ENCODE measurements at places on chromosomes 7 and 10.

GRCh38 chr7:104552102-104552501 lies 223.7 kb downstream of the LHFPL3 start:
- H3K4me3 ChIP-seq, result no peak overlapping the region
- H3K27ac ChIP-seq, result no peak overlapping the region
- DNase-seq, result peak; percentile 10
- no peaks in the 10 kb centered on the region for H3K36me3 ChIP-seq
- no peaks in the 10 kb centered on the region for H3K27me3 ChIP-seq
- H3K4me1 ChIP-seq, result no peaks in the 10 kb centered on the region

DNA sequence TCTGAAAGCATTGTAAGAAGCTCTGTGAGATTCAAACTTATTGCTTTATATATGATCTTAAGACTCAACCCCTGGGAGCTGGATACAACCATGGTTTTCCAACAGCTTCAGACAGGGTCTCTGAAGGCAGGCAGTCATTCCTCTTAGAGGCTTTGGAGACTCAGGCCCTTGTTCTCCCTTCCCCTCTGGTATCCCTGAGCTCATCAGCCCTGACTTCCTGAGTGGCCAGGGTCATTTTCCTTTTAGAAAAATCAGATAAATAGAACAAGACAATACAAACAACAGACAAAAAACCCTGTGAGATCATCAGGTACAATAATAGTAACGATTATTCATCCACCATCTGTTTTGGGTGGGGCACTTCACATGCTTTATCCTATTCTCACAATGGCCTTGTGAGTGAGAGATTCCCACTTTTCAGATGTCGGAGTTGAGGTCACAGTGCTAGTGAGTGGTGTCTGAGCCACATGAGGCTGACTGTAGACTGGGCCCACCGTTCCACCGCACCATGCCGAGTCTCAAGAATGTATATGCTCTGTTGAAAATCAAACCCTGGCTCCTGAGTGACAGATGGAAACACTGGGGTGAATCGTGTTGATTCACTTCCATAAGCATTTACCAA lies 144.2 kb downstream of the CXCL12 start:
- no peaks in the 10 kb centered on the region for H3K27me3 ChIP-seq
- H3K4me1 ChIP-seq, result no peaks in the 10 kb centered on the region
- no peak overlapping the region for H3K4me3 ChIP-seq
- H3K36me3 ChIP-seq, result no peaks in the 10 kb centered on the region
- DNase-seq, result no peak

DNA sequence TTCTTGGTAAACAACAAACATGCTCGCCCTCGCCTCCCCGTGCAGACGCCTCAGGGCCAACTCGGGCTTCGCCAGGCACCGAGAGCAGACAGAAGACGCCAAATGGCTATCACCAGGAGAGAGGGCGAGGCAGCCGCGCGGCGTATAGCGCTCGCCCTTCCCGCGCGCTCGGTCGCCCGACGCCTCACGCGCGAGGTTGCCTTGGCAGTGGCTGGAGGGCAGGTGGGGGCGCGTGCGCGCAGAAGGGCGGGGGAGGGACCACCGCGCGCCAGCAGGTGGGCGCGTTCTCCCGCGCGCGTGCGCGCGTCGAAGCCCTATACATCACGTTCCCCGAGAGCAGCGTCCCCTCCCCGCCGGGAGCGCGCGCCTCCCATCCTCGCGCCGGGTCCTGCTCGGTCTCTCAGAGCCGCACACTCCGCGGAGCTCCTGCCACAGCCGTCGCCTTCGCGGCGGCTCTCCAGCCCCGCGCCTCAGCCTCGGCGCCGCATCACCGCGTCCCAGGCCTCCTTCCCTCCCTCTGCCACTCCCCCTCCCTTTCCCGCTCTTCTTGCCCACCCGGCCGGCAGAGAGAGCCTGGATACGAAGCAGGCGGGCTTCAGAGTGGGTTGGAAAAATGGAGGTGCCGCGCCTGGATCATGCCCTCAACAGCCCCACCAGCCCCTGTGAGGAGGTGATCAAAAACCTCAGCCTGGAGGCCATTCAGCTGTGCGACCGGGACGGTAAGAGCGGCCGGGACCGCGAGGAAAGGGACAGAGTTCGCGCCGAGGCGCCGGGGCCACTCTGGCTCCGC lies at the start of gene PHYHIPL:
PHYHIPL (plus strand) TSS at position 403 of the 790 bp plus-strand sequence; CDS start at position 614, 211 bp downstream.
- H3K27ac ChIP-seq, result no peak within 1 kb of the TSS
- peaks cover 4% of the 10 kb centered on the region for H3K4me1 ChIP-seq
- no peaks in the 10 kb centered on the region for H3K36me3 ChIP-seq
- peak within 1 kb of the TSS; percentile 33 for H3K4me3 ChIP-seq

- H3K27me3 ChIP-seq, result no peaks in the 10 kb centered on the region
- no peak for DNase-seq
- H3K4me3 ChIP-seq, result no peak overlapping the region
Observed at GRCh38 chr7:20541608-20542349, 73.7 kb upstream of the ABCB5 start.

GRCh38 chr10:77457266-77457665 lies 180.3 kb downstream of the KCNMA1 start:
- no peak for DNase-seq
- H3K27me3 ChIP-seq, result peaks cover 1% of the 10 kb centered on the region

DNA sequence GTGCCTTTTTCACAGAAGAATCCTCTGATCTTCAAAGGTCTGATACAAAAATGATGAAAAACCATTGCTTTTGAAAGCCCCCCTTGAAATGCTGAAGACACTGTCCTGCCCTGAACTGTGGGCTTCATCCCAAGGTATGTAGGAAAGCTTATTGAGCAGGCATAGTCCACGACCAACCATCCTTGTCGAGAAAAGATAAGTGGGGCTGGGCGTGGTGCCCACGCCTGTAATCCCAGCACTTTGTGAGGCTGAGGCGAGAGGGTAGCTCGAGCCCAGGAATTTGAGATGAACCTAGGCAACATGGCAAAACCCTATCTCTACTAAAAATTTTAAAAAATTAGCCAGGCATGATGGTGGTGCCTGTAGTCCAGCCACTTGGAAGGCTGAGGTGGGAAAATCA lies 25.6 kb downstream of the TACR2 start:
- DNase-seq, result no peak
- peaks cover 33% of the 10 kb centered on the region for H3K36me3 ChIP-seq
- H3K4me3 ChIP-seq, result no peak overlapping the region
- no peak overlapping the region for H3K27ac ChIP-seq
- no peaks in the 10 kb centered on the region for H3K27me3 ChIP-seq

DNA sequence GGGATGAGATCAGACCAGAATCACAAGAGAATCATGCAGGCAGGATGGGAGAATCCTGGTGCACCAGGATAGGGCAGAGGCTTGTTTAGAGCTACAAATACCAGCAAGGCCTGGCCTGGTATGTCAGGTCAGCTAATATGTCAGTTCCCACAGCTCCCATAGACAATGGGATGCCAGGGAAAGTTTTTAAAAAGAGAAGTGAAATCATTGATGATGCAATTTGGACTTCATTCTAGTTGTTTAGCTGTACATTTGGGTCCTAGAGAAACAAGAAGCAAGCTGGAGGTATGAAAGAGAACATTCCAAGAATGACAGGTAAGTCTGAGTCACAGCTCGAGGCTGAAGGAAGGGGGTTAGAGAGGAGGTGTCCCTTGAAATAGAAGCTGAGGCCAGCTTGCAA lies 45.2 kb downstream of the GPR141 start:
- no peak overlapping the region for H3K4me3 ChIP-seq
- DNase-seq, result no peak
- no peak overlapping the region for H3K27ac ChIP-seq
- no peaks in the 10 kb centered on the region for H3K36me3 ChIP-seq

GRCh38 chr7:134461916-134462315 lies 3.0 kb upstream of the AKR1B1 start:
- DNase-seq, result no peak
- H3K27ac ChIP-seq, result no peak overlapping the region
- no peak overlapping the region for H3K4me3 ChIP-seq
- peaks cover 4% of the 10 kb centered on the region for H3K36me3 ChIP-seq

GRCh38 chr10:5720182-5720581 lies 35.5 kb downstream of the TASOR2 start:
- no peak for DNase-seq
- no peak overlapping the region for H3K4me3 ChIP-seq
- H3K4me1 ChIP-seq, result no peaks in the 10 kb centered on the region
- H3K36me3 ChIP-seq, result peaks cover 23% of the 10 kb centered on the region
- no peak overlapping the region for H3K27ac ChIP-seq

DNA sequence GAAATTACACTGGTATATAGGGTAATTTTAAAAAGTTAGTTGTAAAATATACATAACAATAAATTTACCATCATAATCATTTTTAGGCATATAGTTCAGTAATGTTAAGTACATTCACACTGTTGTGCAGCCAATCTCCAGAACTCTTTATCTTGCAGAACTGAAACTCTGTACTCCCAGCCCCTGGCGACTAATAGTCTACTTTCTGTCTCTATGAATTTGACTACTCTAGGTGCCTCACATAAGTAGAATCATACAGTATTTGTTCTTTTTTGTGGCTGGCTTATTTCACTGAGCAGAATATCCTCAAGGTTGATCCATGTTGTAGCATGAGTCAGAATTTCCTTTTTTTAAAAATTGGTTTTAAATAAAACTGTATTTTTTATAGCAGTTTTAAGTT lies 41.4 kb downstream of the NRF1 start:
- no peaks in the 10 kb centered on the region for H3K27me3 ChIP-seq
- no peaks in the 10 kb centered on the region for H3K36me3 ChIP-seq
- H3K4me3 ChIP-seq, result no peak overlapping the region
- no peak overlapping the region for H3K27ac ChIP-seq

- H3K27ac ChIP-seq, result peak within 1 kb of the TSS; percentile 11
- peaks cover 7% of the 10 kb centered on the region for H3K36me3 ChIP-seq
- peaks cover 10% of the 10 kb centered on the region for H3K4me1 ChIP-seq
- DNase-seq, result peak; percentile 87
- peak within 1 kb of the TSS; percentile 87 for H3K4me3 ChIP-seq
Observed at GRCh38 chr10:71319042-71319799, at the start of gene SLC29A3. Gene SLC29A3 (plus strand): TSS chr10:71319259. CDS start chr10:71319310, 51 bp downstream.

GRCh38 chr10:58373442-58373827 lies 11.8 kb upstream of the TFAM start:
- no peaks in the 10 kb centered on the region for H3K36me3 ChIP-seq
- no peaks in the 10 kb centered on the region for H3K4me1 ChIP-seq
- H3K27ac ChIP-seq, result no peak overlapping the region
- H3K27me3 ChIP-seq, result no peaks in the 10 kb centered on the region
- DNase-seq, result no peak

GRCh38 chr10:96473866-96474265 lies 39.9 kb downstream of the TLL2 start:
- no peak for DNase-seq
- peaks cover 2% of the 10 kb centered on the region for H3K4me1 ChIP-seq
- H3K27me3 ChIP-seq, result no peaks in the 10 kb centered on the region
- no peak overlapping the region for H3K27ac ChIP-seq

GRCh38 chr7:27606270-27607209 lies 56.1 kb downstream of the HIBADH start:
- peaks cover 21% of the 10 kb centered on the region for H3K4me1 ChIP-seq
- H3K36me3 ChIP-seq, result no peaks in the 10 kb centered on the region
- DNase-seq, result no peak
- no peak overlapping the region for H3K27ac ChIP-seq
- no peaks in the 10 kb centered on the region for H3K27me3 ChIP-seq

DNA sequence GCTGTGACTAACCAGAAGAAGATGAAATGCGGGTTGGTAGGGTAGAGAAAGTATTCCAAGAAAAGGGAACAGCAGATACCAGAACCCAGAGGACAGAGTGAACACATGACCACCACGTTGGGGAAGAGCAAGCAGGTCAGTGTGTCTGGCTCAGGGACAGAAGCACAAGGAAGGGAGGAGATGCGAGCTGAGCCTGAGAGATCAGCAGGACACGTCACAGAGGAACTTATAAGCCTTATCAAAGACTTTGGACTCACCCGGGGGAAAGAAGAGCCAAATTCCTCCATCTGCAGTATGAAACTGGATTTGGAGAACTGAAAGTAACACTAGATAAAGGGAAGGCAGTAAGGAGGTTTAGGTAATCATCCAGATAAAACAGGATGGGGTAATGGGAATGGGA lies 232.1 kb upstream of the NPVF start:
- DNase-seq, result no peak
- no peaks in the 10 kb centered on the region for H3K36me3 ChIP-seq
- no peaks in the 10 kb centered on the region for H3K27me3 ChIP-seq
- H3K4me3 ChIP-seq, result no peak overlapping the region
- H3K4me1 ChIP-seq, result no peaks in the 10 kb centered on the region

GRCh38 chr7:50446542-50446960 lies 3.6 kb downstream of the FIGNL1 start:
- no peak overlapping the region for H3K4me3 ChIP-seq
- H3K36me3 ChIP-seq, result no peaks in the 10 kb centered on the region
- DNase-seq, result no peak

GRCh38 chr10:97870990-97871389 lies 21.3 kb downstream of the GOLGA7B start:
- no peaks in the 10 kb centered on the region for H3K36me3 ChIP-seq
- H3K27me3 ChIP-seq, result no peaks in the 10 kb centered on the region
- no peak overlapping the region for H3K27ac ChIP-seq
- peaks cover 13% of the 10 kb centered on the region for H3K4me1 ChIP-seq

- no peak overlapping the region for H3K27ac ChIP-seq
- peak; percentile 73 for DNase-seq
Observed at GRCh38 chr10:52779541-52780390, 7.2 kb upstream of the MBL2 start.

GRCh38 chr7:107957436-107957835 lies 45.5 kb downstream of the LAMB1 start:
- no peak for DNase-seq
- peaks cover 17% of the 10 kb centered on the region for H3K4me1 ChIP-seq
- no peak overlapping the region for H3K27ac ChIP-seq

- H3K27ac ChIP-seq, result no peak overlapping the region
- no peak for DNase-seq
- H3K4me3 ChIP-seq, result no peak overlapping the region
- no peaks in the 10 kb centered on the region for H3K27me3 ChIP-seq
- H3K36me3 ChIP-seq, result no peaks in the 10 kb centered on the region
Observed at GRCh38 chr7:80775482-80775881, 137.0 kb downstream of the CD36 start.

DNA sequence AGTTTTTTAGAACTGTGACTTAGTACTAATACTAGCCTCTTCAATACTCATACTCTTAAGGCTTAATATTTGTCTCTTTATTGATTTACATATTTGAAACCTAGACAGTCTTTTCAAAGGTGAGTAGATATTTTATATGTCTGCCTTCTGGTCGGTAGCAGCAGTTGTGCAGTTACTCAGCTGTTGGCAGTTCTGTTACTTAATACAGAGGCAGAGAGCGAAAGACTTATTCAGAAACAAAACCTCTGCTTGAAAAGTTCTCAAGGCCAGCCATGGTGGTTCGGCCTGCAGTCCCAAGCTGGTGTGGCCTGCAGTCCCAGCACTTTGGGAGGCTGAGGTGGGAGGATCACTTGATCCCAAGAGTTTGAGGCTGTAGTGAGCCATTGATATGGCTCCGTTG lies 84.2 kb downstream of the AUTS2 start:
- H3K27me3 ChIP-seq, result no peaks in the 10 kb centered on the region
- H3K36me3 ChIP-seq, result no peaks in the 10 kb centered on the region
- H3K27ac ChIP-seq, result no peak overlapping the region

- no peak overlapping the region for H3K4me3 ChIP-seq
- DNase-seq, result no peak
- H3K27ac ChIP-seq, result no peak overlapping the region
- no peaks in the 10 kb centered on the region for H3K36me3 ChIP-seq
Observed at GRCh38 chr7:31309407-31309806, 31.1 kb downstream of the NEUROD6 start.

GRCh38 chr7:133562621-133563020 lies 309.7 kb downstream of the EXOC4 start:
- H3K27ac ChIP-seq, result no peak overlapping the region
- H3K4me1 ChIP-seq, result peaks cover 3% of the 10 kb centered on the region
- H3K4me3 ChIP-seq, result no peak overlapping the region
- no peaks in the 10 kb centered on the region for H3K27me3 ChIP-seq

GRCh38 chr7:151679071-151679708 lies 159.5 kb upstream of the RHEB start:
- no peaks in the 10 kb centered on the region for H3K4me1 ChIP-seq
- H3K4me3 ChIP-seq, result no peak overlapping the region
- H3K27me3 ChIP-seq, result no peaks in the 10 kb centered on the region
- H3K27ac ChIP-seq, result no peak overlapping the region
